CD14-positive monocyte (primary cell): ENCODE measurements at places on chromosomes 3 and 15.

DNA sequence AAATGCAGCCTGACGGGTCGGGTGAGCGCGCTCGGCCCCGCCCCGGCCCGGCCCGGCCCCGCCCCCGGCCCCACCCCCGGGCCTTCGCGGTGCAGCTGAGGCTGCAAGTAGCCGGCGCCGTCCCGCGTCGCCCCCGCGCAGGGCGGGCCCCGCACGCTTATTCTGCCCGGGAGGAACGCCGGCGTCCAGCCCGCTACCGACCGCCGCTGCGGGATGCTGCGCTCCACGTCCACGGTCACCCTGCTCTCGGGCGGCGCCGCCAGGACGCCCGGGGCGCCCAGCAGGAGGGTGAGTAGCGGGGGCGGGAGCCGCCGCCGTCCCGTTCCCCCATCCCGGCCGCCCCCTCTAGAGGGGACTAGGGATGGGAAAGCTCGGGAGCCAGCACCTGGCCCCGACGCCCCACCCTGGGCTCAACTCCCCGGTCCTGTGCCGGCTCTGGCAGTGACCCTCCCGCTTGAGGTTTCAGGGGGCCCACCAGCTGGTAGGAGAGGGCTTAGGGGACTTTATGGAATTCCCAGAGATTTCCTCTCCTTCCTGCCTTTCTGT lies at the start of gene MYZAP:
Gene MYZAP (plus strand): TSS at position 83 of the 546 bp plus-strand sequence. CDS start 131 bp downstream, at position 214.
- DNase-seq, result no peak
- H3K27me3 ChIP-seq, result peaks cover 16% of the 10 kb centered on the region
- no peaks in the 10 kb centered on the region for H3K36me3 ChIP-seq
- H3K4me3 ChIP-seq, result no peak within 1 kb of the TSS
- peaks cover 9% of the 10 kb centered on the region for H3K4me1 ChIP-seq

DNA sequence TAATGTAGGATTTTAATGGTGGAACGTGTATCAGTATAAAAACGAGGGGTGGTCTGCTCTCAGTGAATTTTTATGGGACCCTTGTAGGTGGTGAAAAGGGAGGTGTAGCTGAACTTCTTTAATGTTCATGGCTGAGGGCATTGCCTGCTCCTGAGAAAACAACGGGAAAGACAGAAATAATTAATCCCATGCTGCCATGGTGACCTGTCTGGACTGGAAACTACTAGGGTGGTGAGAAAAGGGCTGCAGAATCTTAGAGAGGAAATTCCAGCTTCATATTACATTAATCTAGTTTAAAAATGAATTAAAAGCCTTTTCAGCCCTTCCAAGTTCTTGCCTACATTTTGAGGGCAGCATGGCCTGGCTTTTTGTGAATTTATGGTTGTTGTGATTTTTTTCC lies 47.6 kb downstream of the ZBTB38 start:
- no peaks in the 10 kb centered on the region for H3K27me3 ChIP-seq
- H3K27ac ChIP-seq, result no peak overlapping the region
- peaks cover 41% of the 10 kb centered on the region for H3K36me3 ChIP-seq
- no peak overlapping the region for H3K4me3 ChIP-seq
- H3K4me1 ChIP-seq, result peaks cover 12% of the 10 kb centered on the region

- peak overlapping the region; percentile 91 for H3K4me3 ChIP-seq
- H3K27ac ChIP-seq, result no peak overlapping the region
- H3K36me3 ChIP-seq, result no peaks in the 10 kb centered on the region
Measured at GRCh38 chr3:113948015-113948917, 453 bp downstream of the ZDHHC23 start.

- DNase-seq, result no peak
- H3K36me3 ChIP-seq, result no peaks in the 10 kb centered on the region
- no peak overlapping the region for H3K4me3 ChIP-seq
- no peak overlapping the region for H3K27ac ChIP-seq
- H3K27me3 ChIP-seq, result no peaks in the 10 kb centered on the region
- no peaks in the 10 kb centered on the region for H3K4me1 ChIP-seq
Measured at GRCh38 chr15:93942269-93942694, 289.1 kb upstream of the MCTP2 start.

GRCh38 chr15:60635507-60636352 lies 156.8 kb upstream of the ICE2 start:
- no peaks in the 10 kb centered on the region for H3K36me3 ChIP-seq
- no peaks in the 10 kb centered on the region for H3K27me3 ChIP-seq
- DNase-seq, result peak; percentile 20
- H3K4me3 ChIP-seq, result no peak overlapping the region
- no peak overlapping the region for H3K27ac ChIP-seq

DNA sequence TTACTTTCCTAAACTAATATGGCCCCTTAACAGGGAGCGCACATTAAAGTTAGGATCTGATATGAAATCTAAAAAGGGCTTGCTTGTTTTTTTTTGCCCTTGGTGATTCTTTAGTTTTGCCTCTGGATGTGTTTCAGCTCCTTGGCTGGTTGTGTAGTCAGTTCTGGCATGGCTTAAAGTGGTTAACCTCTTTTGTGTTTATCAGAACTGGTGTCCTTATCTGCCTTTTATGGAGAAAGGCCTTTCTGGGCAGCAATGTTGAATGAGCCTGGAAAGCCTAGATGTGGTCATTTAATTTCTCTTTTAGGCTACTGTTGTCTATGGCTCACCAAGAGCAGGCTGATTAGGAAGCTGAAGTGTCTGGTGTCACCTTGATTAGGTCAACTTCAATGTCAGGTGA lies 254.5 kb upstream of the ROPN1 start:
- H3K27ac ChIP-seq, result no peak overlapping the region
- H3K4me1 ChIP-seq, result no peaks in the 10 kb centered on the region
- DNase-seq, result no peak
- no peaks in the 10 kb centered on the region for H3K27me3 ChIP-seq
- no peaks in the 10 kb centered on the region for H3K36me3 ChIP-seq

GRCh38 chr3:3625544-3626271 lies 173.5 kb upstream of the LRRN1 start:
- DNase-seq, result no peak
- H3K27me3 ChIP-seq, result peaks cover 29% of the 10 kb centered on the region
- no peak overlapping the region for H3K4me3 ChIP-seq

GRCh38 chr3:125959317-125960065 lies 9.5 kb upstream of the ROPN1B start:
- no peaks in the 10 kb centered on the region for H3K4me1 ChIP-seq
- H3K4me3 ChIP-seq, result no peak overlapping the region

GRCh38 chr3:37571269-37571668 lies 290.4 kb upstream of the CTDSPL start:
- H3K4me1 ChIP-seq, result no peaks in the 10 kb centered on the region
- H3K4me3 ChIP-seq, result no peak overlapping the region
- no peak for DNase-seq
- no peak overlapping the region for H3K27ac ChIP-seq
- H3K36me3 ChIP-seq, result no peaks in the 10 kb centered on the region
- no peaks in the 10 kb centered on the region for H3K27me3 ChIP-seq
